ENCODE measurements at places on chromosomes 12 and 14.

GRCh38 chr14:58243790-58244555 is 670 bp upstream of the PSMA3 start:
- peak; percentile 27 for DNase-seq

GRCh38 chr14:61516118-61516743 is 179.1 kb upstream of the HIF1A start:
- no peak for DNase-seq

GRCh38 chr12:65868133-65868705 is 43.9 kb downstream of the HMGA2 start:
- DNase-seq = no peak

DNA sequence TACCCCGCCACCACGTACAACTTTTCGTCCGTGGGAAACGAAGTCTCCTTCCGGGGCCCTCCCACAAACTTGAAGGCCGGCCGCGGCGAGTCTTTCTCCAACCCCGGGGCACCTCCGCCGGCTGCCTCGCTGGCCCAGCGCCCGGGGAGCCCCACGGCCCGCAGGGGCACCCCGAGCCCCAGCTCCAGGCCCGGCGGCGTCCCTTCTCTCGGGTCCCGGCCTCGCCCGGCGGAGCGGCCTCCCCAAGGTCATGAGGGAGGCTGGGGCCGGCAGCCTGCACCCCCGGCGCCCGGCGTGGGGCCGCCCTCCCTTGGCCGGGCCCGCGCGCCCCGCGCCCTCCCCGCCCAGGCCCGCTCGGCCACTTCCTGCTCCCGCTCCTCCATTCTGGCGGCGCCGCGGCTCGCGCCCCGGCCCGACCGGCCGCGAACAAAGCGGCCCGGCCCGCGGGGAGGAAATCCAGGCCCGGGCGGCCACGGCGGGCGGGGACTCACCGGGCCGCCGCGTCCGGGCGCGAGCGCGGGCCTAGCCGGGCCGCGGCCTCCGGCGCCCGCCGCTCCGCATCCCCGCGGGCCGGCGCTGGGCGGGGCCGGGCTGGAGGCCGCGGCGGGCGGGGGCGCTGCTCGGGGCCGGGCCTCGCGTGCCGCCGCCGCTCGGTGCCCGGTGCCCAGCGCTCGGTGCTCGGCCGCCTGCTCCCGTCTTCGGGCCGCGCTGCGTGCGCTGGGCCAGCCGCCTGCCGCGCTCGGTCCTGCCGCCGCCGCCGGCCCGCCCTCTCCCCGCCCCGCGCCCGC is at the start of gene AKT1:
AKT1 (minus strand) TSS at position 756 of the 788 bp plus-strand sequence. CDS start 3,105 bp downstream, outside the sequence.
- no peak for DNase-seq

DNA sequence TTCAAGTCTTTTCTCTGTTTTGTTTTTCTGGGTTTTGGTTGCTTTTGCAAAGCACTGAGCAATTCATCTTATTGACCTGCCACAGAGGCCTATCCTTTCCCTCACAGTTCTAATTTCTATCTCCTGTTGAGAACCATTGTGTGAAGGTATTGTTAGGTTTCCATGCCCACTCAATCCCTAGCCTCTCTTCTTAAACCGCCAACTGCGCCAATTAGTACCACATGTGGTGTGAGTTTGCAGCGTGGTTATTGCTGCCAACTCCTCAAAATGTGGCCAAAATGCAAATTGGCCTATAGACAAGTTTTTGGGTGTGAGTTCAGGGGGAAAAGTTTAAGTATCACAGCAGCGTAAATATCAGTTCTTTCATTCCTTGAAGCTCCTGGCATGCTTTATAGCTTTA is 232.6 kb downstream of the FLRT2 start:
- DNase-seq = no peak

- DNase-seq = no peak
Measured at GRCh38 chr12:50041962-50042361, 15.4 kb upstream of the ASIC1 start.

DNA sequence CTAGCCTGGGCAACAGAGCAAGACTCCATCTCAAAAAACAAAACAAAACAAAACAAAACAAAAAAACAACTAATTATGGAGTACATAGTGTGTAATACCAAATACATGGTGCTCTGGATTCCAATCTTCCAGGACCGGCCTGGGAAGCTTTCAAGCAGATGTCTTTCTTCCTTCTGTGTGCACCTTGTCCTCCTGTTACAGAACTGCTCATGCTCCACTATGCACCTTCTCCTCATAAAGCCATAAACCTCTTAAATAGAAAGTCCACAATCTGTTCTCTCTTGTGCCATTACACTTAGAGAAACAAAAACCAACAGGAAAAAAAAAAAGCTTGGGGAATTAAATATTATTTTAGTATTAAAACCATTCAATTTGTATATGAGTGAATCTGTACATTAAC is 12.5 kb downstream of the MOK start:
- DNase-seq = no peak

Data from HS-27A (cell line).